Lung microvascular endothelial cell (primary cell): ENCODE measurements at places on chromosomes 13 and 19.

DNA sequence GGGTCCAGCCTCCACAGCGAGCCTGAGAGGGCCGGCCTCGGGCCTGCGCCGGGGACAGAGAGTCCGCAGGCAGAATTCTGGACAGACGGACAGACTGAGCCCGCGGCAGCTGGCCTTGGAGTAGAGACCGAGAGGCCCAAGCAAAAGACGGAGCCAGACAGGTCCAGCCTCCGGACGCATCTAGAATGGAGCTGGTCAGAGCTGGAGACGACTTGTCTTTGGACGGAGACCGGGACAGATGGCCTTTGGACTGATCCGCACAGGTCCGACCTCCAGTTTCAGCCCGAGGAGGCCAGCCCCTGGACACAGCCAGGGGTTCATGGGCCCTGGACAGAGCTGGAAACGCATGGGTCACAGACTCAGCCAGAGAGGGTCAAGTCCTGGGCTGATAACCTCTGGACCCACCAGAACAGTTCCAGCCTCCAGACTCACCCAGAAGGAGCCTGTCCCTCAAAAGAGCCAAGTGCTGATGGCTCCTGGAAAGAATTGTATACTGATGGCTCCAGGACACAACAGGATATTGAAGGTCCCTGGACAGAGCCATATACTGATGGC, 490 bp downstream of the ITPKC start:
- DNase-seq: no peak

GRCh38 chr13:85935868-85936467, 136.7 kb upstream of the SLITRK6 start:
- DNase-seq: no peak

GRCh38 chr19:1066748-1067340, at the start of gene ARHGAP45:
Gene ARHGAP45 (plus strand): TSS chr19:1067167. CDS start chr19:1067406, 239 bp downstream.
- peak; percentile 46 for DNase-seq

GRCh38 chr19:11069561-11069960, 19.7 kb upstream of the LDLR start:
- no peak for DNase-seq

- DNase-seq: no peak
These were observed 15.7 kb upstream of the B3GNT3 start for GRCh38 chr19:17778968-17779929.

- no peak for DNase-seq
These were observed 194.6 kb upstream of the DACH1 start for GRCh38 chr13:72061613-72062012.

DNA sequence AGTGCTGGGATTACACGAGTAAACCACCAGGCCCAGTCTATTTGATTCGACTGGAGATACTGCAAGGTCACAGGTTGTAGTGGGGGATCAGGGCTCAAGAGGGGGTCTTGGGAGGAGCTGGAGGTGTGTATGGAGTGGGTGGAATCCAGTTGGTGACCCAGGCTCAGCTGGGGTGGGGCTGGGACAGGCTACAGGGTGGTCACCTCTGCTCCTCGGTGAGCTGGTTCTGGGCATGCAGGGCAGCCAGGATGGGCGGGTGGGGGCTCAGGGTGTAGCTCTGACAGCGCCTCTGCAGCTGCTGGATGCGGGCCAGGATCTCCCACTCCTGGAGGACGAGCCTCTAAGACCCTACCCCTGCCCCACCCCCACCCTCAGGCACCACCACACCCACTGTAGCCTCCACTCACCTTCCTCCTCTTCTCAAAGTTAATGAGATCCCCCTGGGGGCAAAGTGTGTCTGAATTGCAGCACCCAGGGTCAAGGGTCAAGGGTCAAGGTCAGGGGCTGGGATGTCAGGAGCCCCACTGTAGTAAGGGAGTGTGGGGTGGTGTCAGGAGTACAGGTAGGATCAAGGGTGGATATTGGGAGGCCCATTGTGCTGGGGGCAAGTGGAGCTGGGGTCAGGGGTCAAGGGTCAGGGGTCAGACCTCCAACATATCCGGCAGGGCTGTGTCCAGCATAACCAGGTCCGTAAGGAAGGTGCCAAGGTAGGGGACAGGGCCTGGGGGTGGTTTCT, 17.1 kb downstream of the RGL3 start:
- DNase-seq: no peak
